ENCODE measurements at places on chromosomes 12 and 14.

GRCh38 chr14:71094722-71095121, 187.5 kb downstream of the PCNX1 start:
- H3K36me3 ChIP-seq: peaks cover 41% of the 10 kb centered on the region
- no peak overlapping the region for H3K4me3 ChIP-seq
- no peak overlapping the region for H3K27ac ChIP-seq
- DNase-seq: no peak

DNA sequence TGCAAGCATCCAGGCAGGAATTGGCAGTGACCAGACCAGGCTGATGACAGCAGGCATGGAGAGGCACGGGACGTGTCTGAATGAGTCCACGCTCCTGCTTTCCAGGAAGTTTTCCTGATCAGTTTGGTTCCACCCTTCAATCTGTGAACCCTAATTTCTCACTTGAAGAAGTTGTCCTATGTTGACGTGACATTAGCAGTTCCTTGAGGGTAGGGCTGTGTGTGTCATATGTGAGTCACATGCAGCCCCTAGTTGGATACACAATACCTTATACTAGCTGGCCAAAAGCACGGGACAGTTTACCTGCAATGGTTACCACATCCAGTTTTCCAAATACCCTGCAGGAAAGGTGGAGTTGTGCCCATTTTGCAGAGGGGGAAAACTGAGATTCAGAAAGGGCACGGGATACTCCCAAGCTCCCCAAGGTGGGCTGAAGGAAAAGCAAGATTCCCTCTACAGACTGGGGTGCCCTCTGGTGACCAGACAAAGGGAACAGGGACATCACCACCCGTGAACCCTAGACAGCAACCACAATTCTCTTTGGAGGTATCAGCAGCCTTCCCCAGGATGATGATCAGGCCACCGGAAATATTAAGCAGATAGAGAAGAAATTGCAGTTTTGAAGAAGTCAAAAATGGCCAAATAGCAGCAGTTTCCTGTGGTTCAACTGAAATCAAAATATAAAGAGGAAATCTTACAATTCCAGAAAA, 194.5 kb downstream of the PHETA1 start:
- no peak overlapping the region for H3K4me3 ChIP-seq
- H3K27ac ChIP-seq: no peak overlapping the region
- H3K4me1 ChIP-seq: no peaks in the 10 kb centered on the region
- no peaks in the 10 kb centered on the region for H3K27me3 ChIP-seq

DNA sequence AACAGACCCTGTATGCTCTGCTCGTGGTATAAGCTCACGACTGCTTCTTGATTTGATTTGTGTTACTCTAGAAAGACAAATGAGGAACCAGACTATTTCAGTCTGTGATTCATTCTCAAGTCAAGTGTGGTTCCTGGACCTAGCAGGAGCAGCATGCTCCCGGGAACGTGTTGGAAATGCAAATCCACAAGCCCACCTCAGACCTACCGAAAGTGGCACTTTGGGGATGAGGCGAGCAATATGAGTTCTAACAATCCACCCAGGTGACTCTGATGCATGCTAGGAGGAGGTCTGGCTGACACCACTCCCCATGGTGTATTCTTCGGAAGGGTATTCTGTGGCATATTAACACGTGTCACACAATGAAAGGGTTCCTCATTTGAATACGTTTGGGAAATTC, 59.5 kb upstream of the TMX1 start:
- peaks cover 13% of the 10 kb centered on the region for H3K27me3 ChIP-seq
- no peak overlapping the region for H3K27ac ChIP-seq
- no peak overlapping the region for H3K4me3 ChIP-seq

DNA sequence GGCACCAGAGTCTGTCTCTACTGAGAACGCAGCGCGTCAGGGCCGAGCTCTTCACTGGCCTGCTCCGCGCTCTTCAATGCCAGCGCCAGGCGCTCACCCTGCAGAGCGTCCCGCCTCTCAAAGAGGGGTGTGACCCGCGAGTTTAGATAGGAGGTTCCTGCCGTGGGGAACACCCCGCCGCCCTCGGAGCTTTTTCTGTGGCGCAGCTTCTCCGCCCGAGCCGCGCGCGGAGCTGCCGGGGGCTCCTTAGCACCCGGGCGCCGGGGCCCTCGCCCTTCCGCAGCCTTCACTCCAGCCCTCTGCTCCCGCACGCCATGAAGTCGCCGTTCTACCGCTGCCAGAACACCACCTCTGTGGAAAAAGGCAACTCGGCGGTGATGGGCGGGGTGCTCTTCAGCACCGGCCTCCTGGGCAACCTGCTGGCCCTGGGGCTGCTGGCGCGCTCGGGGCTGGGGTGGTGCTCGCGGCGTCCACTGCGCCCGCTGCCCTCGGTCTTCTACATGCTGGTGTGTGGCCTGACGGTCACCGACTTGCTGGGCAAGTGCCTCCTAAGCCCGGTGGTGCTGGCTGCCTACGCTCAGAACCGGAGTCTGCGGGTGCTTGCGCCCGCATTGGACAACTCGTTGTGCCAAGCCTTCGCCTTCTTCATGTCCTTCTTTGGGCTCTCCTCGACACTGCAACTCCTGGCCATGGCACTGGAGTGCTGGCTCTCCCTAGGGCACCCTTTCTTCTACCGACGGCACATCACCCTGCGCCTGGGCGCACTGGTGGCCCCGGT, at the start of gene PTGDR:
TSS of gene PTGDR (plus strand) at position 198 of the 778 bp plus-strand sequence. CDS start at position 315, 117 bp downstream.
- H3K4me1 ChIP-seq: no peaks in the 10 kb centered on the region
- H3K27ac ChIP-seq: no peak within 1 kb of the TSS
- H3K4me3 ChIP-seq: peak within 1 kb of the TSS; percentile 1
- H3K36me3 ChIP-seq: no peaks in the 10 kb centered on the region

- no peaks in the 10 kb centered on the region for H3K4me1 ChIP-seq
- DNase-seq: no peak
- H3K36me3 ChIP-seq: no peaks in the 10 kb centered on the region
- no peak overlapping the region for H3K27ac ChIP-seq
Measured at GRCh38 chr14:106129274-106129673, 602.9 kb downstream of the TMEM121 start.

DNA sequence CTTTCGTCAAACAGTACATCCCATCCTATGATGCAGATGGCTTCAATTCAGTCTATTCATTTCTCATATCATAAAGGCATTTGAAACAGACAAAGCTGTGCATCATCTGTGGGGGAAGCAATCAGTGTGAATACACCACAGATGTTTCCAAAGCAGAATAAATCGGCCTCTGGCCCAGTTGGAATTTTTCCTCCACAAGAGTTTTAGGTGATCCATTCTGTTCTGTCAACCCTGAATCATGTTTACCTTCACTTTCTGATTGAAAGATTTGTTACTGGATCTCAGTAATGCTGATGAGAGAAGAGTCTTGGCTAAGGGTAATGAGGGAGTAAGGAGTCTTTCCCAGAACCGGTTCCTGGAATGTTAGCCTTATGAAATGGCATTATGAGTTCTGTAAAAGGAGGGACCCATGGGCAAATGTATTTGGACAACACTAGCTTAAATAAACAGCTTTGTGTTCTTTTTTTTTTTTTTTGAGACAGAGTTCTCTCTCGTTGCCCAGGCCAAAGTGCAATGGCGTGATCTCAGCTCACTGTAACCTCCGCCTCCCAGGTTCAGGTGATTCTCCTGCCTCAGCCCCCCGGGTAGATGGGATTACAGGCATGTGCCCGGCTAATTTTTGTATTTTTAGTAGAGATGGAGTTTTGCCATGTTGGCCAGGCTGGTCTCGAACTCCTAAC, 62.5 kb downstream of the TPH2 start:
- H3K36me3 ChIP-seq: no peaks in the 10 kb centered on the region
- H3K4me3 ChIP-seq: no peak overlapping the region
- no peaks in the 10 kb centered on the region for H3K4me1 ChIP-seq
- DNase-seq: no peak
- peaks cover 16% of the 10 kb centered on the region for H3K27me3 ChIP-seq

GRCh38 chr12:94806617-94807016, 156.3 kb upstream of the TMCC3 start:
- DNase-seq: no peak
- H3K36me3 ChIP-seq: no peaks in the 10 kb centered on the region
- no peak overlapping the region for H3K4me3 ChIP-seq
- H3K4me1 ChIP-seq: peaks cover 5% of the 10 kb centered on the region
- no peaks in the 10 kb centered on the region for H3K27me3 ChIP-seq
- no peak overlapping the region for H3K27ac ChIP-seq

DNA sequence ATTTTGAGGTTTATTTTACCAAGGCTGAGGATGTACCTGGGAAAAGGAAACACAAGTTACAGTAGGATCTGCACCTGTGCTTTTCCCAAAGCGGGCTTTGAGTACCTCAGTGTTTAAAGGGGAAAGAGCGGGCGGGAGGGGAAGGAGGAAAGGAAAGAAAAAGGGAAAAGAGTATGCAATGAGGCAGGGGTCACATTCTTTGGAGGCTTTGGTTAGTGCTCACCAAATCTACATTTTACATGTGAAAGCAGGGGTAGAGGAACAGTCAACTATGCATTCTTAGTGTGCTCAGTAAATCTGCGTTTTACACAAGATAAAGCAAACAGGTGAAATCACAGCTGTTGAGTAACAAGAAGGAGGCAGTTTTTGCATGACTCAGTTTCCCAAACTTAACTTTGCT, 242.2 kb downstream of the TMEM132C start:
- no peaks in the 10 kb centered on the region for H3K36me3 ChIP-seq
- H3K4me1 ChIP-seq: no peaks in the 10 kb centered on the region
- H3K27me3 ChIP-seq: no peaks in the 10 kb centered on the region
- H3K27ac ChIP-seq: no peak overlapping the region
- DNase-seq: no peak

GRCh38 chr14:50791201-50791600, 39.8 kb downstream of the NIN start:
- no peaks in the 10 kb centered on the region for H3K4me1 ChIP-seq
- H3K27me3 ChIP-seq: no peaks in the 10 kb centered on the region
- no peak overlapping the region for H3K4me3 ChIP-seq
- H3K27ac ChIP-seq: no peak overlapping the region

- no peak overlapping the region for H3K27ac ChIP-seq
- H3K4me3 ChIP-seq: no peak overlapping the region
Measured at GRCh38 chr12:131437706-131438492, 273.0 kb upstream of the SFSWAP start.

DNA sequence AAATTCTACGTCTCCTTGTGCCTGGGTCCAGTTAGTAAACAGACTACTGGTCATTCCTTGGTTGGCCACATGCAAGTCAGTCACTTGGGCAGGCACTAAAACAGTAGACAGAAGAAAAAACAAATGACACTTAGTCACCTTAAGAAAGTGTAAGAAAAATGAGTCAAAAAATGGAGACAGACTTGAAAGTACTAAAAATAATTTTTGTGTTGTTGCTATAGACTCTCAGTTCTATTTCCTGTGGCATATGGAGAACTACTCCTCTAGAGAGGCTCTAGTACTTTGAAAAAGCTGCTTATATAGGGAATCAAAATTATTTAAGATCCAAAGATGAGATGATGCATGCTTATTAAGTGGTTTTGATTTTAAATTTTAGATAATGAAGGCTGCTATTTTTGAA, 56.0 kb downstream of the PTPRB start:
- H3K27me3 ChIP-seq: no peaks in the 10 kb centered on the region
- H3K4me1 ChIP-seq: no peaks in the 10 kb centered on the region
- no peak for DNase-seq
- H3K27ac ChIP-seq: no peak overlapping the region
- no peaks in the 10 kb centered on the region for H3K36me3 ChIP-seq
- no peak overlapping the region for H3K4me3 ChIP-seq

GRCh38 chr14:53792909-53793308, 163.7 kb downstream of the BMP4 start:
- no peaks in the 10 kb centered on the region for H3K27me3 ChIP-seq
- no peaks in the 10 kb centered on the region for H3K4me1 ChIP-seq
- H3K4me3 ChIP-seq: no peak overlapping the region

DNA sequence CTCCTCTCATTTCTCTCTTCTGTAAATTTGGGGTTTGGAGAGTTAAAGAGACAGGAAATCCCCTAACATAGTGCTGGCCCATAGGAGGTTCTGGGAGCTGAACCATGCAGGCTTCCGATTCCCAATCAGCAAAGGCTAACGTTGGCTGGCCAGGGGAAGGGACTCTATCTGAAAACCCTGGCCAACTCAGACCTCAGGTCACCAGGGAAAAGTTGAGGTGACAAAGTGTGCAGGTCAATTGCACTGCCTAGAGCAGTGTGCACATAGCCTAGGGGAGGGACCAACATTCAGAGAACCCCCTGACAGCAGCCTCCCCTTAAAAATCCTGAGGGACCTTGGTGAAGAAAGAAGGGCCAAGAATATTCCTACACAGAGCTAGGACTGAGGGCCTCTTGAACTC, 38.9 kb downstream of the TTC7B start:
- H3K4me3 ChIP-seq: no peak overlapping the region

- no peak overlapping the region for H3K4me3 ChIP-seq
- H3K27me3 ChIP-seq: no peaks in the 10 kb centered on the region
- no peak for DNase-seq
- peak overlapping the region; percentile 86 for H3K27ac ChIP-seq
- H3K4me1 ChIP-seq: peaks cover 31% of the 10 kb centered on the region
- H3K36me3 ChIP-seq: no peaks in the 10 kb centered on the region
Measured at GRCh38 chr12:116142936-116143898, 134.3 kb downstream of the MED13L start.

DNA sequence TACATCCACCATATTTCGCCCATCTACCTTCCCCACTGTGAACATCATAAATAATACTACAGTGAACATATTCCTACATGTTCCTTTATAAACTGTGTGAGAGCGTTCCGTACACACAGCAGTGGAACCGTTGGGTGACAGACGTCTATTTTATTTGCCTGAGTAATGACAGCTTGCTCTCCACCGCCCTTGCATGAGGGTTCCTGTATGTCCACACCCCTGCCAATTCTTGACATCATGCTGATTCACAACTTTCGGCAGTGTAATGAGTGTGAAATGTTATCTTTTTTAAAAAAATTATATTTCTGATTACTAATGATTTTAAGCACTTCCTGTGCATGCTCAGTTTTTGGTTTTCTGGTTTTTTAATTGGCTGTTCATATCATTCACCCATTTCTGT, 4.3 kb upstream of the RAD52 start:
- H3K4me3 ChIP-seq: no peak overlapping the region
- H3K36me3 ChIP-seq: no peaks in the 10 kb centered on the region
- H3K27me3 ChIP-seq: no peaks in the 10 kb centered on the region

DNA sequence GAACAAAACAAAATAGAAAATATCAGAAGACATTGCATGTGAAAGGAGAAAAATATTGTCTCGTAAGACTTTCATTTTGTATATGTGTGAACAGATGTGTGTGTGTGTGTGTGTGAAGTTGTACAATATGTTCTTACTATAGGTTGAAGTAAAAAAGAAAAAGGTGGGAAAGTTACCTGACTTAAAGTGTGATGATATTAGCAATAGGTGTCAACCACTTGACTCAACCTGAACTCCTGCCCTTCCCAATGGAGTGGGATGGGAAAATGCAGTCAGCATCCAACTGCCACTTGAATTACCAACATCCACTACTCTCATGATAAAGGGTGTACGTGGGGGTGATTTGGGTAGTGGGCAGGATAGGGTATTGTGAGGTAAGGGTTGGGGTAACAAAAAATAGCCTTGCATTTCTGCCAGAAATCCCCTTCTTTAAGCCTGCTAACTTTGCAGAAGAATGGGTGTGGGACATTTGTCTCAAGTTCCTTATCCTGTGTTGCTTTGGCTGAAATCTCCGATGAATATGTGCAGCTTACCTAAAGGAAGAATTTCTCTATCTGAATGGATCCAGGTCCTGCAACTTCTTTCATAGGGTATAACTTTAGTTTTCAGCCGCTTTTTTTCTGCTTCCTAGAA, 181.6 kb downstream of the CHST11 start:
- no peak overlapping the region for H3K27ac ChIP-seq
- H3K4me1 ChIP-seq: no peaks in the 10 kb centered on the region
- no peak for DNase-seq
- H3K36me3 ChIP-seq: no peaks in the 10 kb centered on the region
- H3K4me3 ChIP-seq: no peak overlapping the region

All from RWPE2 (cell line).